ENCODE measurements at places on chromosomes 5 and 9.

GRCh38 chr5:143749581-143750205 is 62.3 kb upstream of the HMHB1 start:
- no peak for DNase-seq

DNA sequence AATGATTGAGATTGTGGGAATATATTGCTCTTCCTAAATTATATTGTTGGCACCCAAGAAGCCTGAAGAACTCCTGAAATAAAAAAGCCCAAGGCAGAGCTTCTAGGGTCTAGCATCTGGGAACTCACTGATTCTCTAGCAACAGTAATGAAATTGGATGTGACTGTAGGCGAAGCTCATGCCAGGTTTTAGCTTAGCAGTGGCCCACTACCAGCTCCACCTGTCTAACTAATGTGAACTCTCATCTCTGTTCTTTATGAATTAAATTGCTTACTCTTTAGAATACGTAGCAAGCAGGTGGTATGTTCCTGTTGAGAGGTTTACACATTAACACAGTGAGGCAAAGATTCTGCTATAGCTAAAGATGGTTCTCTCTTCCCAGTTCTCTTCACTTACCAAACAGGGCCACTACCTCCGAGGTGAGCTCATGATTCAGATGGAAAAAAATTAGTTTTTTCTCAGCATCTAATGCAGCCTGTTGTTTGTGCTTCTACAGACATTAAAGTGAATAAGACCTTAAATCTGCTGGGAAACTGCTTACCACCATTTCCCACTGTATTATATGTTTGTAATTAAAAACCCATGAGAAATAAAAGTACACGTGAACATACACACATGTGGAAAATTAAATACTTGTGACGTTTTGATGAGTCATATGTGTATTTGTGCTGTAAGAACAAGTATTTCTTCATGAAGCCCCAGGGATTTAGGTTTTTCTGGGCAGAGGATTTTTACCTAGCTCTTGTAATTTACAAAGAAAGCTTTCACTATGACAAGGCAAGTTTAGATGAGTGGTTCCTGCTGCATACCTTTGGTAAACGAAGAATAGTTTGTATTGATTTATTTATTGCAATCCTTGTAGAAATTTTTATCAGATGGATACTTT is 360.1 kb downstream of the KDM4C start:
- DNase-seq, result no peak

- no peak for DNase-seq
Observed at GRCh38 chr9:79325501-79325900, 246.3 kb upstream of the TLE4 start.

DNA sequence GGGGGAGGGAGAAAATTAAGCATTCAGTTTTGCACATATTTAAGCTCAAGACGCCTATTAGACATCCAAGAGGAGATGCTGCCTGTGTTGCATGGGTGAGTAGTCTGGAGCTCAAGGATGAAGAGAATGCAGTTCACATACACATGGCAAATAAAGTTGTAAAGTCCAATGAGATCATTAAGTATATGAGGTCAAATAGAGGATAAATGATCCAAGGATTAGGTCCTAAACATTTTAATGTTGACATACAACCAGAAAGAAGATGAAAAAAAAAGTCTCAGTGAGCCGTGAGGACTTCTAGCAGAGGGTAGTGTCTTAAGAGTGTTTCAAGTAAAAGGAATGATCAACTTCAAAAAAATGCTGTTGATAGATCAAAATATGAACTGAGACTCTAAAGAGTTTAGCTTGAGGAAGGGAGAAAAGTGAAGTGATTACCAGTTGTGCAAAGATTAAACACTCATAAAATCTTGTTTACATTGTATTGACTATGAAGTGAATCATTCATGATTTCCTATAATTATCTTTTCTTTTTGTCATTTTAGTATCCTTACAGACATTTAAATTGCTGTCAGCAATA is 251.8 kb downstream of the ZNF608 start:
- no peak for DNase-seq

DNA sequence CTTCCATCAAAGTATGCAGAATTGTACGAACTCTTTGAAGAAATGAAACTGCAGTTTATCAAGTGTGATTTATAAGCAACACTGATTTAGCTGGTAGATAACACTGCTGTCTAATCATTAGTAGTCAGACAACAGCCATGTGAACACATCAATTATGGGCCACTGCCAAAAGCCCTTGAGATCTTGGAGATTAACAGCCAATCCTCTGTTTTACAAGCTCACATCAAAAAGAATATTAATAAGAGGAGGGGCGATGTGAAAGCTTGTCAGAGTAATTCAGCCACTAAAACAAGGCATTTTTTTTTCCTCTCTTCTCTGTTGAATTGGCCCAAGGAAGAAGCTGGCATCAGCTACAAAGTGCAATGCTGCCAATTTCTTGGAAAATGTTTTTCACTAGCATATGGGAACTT is 28.1 kb downstream of the ZNF608 start:
- DNase-seq, result no peak

DNA sequence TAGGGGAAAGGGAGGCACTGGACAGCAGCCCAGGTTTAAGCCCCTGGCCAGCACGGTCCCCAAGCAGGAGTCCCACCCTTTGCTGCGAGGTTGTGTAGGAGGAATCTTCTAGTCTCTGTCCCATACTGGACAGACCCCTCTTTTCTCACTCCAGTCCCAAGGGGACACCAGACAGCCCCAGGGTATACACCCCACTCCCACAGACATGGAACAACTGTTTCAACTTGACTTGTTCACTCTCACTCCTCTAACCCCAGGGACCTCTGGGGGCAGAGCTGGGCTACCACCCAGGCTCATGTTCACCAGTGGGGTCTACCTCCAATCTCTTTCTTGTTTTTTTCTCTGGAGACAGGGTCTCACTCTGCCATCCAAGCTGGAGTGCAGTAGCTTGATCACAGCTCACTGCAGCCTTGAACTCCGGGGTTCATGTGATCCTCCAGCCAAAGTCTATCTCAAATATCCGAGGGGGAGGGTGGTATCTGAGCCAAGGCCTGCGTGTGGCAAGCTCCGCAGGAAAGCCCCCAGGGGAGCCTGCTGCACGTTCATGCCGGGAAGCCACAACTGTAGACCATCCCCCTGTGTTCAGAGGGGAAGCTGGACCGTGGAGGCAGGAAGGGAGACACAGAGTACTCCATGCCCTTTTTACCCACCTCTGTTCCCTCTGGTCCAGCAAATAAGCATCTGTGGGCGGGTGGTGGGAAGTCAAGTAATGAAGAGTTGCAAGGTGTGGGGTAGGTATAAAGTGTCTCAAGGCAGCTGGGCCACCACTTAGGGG is 1.8 kb downstream of the PTGES2 start:
- no peak for DNase-seq

- DNase-seq, result no peak
Observed at GRCh38 chr5:143314099-143314498, 89.4 kb downstream of the NR3C1 start.

DNA sequence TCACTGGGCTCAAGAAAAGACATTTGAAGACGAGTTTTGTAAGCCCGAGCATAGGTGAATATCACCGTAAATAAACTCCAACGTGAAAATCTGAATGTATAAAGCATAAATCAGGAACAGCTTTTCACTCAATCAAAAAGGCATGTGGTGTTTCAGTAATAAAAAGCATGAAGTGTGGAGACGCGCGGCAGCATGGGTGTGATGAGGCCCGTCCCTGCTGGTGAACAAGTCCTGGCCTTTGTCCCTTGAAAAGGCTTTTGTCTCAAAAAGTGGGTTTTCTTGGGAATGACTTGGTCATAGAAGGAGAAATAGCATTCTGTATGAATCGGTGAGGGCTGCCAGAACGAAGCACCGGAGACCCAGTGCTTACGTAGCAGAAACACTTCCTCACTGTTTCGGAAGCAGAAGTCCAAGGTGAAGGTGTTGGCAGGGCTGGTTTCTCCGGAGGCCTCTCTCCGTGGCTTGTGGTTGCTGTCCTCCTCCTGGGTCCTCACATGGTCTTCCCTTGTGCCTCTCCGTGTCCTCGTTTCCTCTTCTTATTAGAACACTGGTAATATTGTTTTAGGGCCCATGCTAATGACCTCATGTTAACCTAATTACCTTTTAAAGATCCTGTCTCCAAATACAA is 24.9 kb downstream of the ROPN1L start:
- DNase-seq, result no peak

DNA sequence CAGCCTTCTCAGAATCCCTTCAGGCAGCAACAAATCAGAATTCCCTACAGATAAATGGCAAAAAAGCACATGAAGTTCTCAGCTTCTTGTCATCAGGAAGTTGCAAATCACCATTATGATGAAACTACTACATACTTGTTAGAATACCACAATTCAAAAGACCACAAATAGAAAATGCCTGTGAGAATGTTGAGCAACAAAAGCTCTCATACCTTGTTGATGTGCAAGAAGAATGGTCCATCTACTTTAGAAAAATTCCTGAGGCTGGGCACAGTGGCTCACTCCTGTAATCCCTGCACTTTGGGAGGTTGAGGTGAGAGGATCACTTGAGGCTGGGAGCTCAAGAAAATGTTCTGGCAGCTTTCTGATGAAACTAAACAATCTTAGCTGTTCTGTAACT is 278.1 kb downstream of the ICE1 start:
- DNase-seq, result no peak

GRCh38 chr5:120529386-120529785 is 65.3 kb downstream of the PRR16 start:
- no peak for DNase-seq

GRCh38 chr9:110753731-110754231 is 85.2 kb downstream of the MUSK start:
- DNase-seq, result no peak
